ENCODE measurements at places on chromosomes 4 and X. TPM values are rescaled to one million over a fixed set of nuclear protein-coding genes. Genes with fewer than 3 reads are reported as not detected.

The FABP2 gene
- not detected for total RNA-seq

The BCORL1 gene
- total RNA-seq, result 7.5 TPM

The LGI2 gene
- total RNA-seq, result 7.4 TPM

The SPINK2 gene
- total RNA-seq, result 0.47 TPM

The IL13RA1 gene
- 27.5 TPM for total RNA-seq

The PRKG2 gene
- total RNA-seq, result 7.5 TPM

Data from left cardiac atrium (tissue), 4 donors.